Endothelial cell of umbilical vein (primary cell): ENCODE measurements at places on chromosomes 1 and 21.

GRCh38 chr1:156959414-156959813 lies 39.0 kb downstream of the LRRC71 start:
- peak; percentile 35 for DNase-seq
- no peak overlapping the region for H3K27ac ChIP-seq
- H3K36me3 ChIP-seq = peaks cover 12% of the 10 kb centered on the region
- H3K4me3 ChIP-seq = no peak overlapping the region
- peaks cover 6% of the 10 kb centered on the region for H3K4me1 ChIP-seq
- no peaks in the 10 kb centered on the region for H3K27me3 ChIP-seq

GRCh38 chr1:22626237-22627157 lies 9.9 kb upstream of the C1QA start:
- H3K36me3 ChIP-seq = no peaks in the 10 kb centered on the region
- no peak overlapping the region for H3K4me3 ChIP-seq
- H3K4me1 ChIP-seq = no peaks in the 10 kb centered on the region
- peaks cover 2% of the 10 kb centered on the region for H3K27me3 ChIP-seq
- DNase-seq = no peak

DNA sequence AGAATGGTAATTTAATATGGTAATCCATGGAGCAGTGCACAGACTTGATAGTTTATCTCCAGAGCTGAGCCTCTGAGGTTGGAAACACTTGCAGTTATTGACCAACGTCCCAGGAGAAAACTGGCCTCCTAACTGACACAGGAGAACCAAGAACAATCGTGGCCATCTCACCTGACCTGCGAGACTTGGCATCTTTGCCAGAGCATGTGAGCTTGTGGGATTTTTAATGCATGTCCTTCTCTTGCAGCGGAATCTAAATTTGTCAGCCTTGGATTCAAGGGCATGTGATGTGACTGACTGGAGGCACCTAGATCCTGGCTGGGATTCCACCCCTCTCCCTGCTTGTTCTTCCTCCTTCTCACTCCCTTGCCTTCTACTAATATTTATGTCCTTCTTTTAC lies 27.8 kb upstream of the SLC26A9 start:
- no peak overlapping the region for H3K27ac ChIP-seq
- H3K4me1 ChIP-seq = peaks cover 8% of the 10 kb centered on the region
- H3K36me3 ChIP-seq = no peaks in the 10 kb centered on the region
- DNase-seq = no peak
- H3K4me3 ChIP-seq = no peak overlapping the region

- peaks cover 22% of the 10 kb centered on the region for H3K4me1 ChIP-seq
- no peak overlapping the region for H3K4me3 ChIP-seq
- H3K27ac ChIP-seq = peak overlapping the region; percentile 62
- no peaks in the 10 kb centered on the region for H3K36me3 ChIP-seq
Observed at GRCh38 chr21:38839328-38840286, 33.9 kb downstream of the ETS2 start.

- no peaks in the 10 kb centered on the region for H3K27me3 ChIP-seq
- H3K27ac ChIP-seq = no peak overlapping the region
Observed at GRCh38 chr1:155006601-155007101, 4.0 kb downstream of the ZBTB7B start.

- no peaks in the 10 kb centered on the region for H3K36me3 ChIP-seq
- DNase-seq = peak; percentile 85
- peaks cover 35% of the 10 kb centered on the region for H3K4me1 ChIP-seq
Observed at GRCh38 chr1:203512848-203513584, 19.1 kb downstream of the OPTC start.

GRCh38 chr1:190175320-190175719 lies 302.3 kb downstream of the BRINP3 start:
- no peaks in the 10 kb centered on the region for H3K4me1 ChIP-seq
- H3K36me3 ChIP-seq = no peaks in the 10 kb centered on the region
- H3K27me3 ChIP-seq = no peaks in the 10 kb centered on the region
- no peak overlapping the region for H3K4me3 ChIP-seq
- no peak for DNase-seq
- no peak overlapping the region for H3K27ac ChIP-seq

- DNase-seq = no peak
- peaks cover 7% of the 10 kb centered on the region for H3K4me1 ChIP-seq
- no peaks in the 10 kb centered on the region for H3K27me3 ChIP-seq
- H3K36me3 ChIP-seq = no peaks in the 10 kb centered on the region
- no peak overlapping the region for H3K27ac ChIP-seq
Observed at GRCh38 chr1:154446292-154446691, 41.1 kb downstream of the IL6R start.

DNA sequence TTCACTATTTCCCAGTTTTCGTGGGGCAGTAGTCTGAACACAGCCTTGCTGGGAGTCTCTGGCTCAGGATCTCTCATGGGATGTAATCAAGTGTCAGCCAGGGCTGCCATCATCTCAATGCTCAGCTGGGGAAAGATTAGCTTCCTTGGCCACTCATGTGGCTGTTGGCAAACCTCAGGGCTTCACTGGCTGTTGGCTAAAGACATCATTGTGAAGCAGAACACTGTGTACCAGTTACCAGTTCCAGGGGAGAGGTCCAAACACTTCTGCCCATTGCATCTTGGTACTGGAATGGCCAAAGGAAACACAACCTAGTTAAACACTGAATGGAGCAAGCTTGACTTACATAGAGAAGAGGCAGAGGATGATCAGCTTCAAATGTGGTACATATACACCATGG lies 33.7 kb downstream of the AADACL4 start:
- DNase-seq = no peak
- no peaks in the 10 kb centered on the region for H3K27me3 ChIP-seq
- no peak overlapping the region for H3K27ac ChIP-seq
- H3K4me3 ChIP-seq = no peak overlapping the region
- no peaks in the 10 kb centered on the region for H3K4me1 ChIP-seq
- H3K36me3 ChIP-seq = no peaks in the 10 kb centered on the region

DNA sequence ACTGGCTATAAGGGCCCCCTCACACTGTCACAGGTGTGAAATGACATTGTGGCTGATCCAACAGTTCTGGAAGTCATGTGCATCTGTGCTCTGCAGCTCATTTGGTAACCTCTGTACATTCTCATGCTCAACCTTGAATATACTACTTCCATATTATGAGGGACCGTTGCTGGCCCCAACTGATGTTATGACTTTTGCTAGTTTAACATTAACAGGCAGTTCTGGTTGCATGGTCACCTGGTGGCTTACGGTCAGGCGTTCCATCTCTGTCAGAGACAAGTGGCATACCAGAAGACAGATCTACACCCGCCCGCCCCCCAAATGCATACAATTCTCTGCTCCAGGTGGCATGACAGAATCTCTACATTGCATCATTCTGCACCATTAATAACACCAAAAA lies 6.0 kb upstream of the DIP2A start:
- H3K27ac ChIP-seq = no peak overlapping the region
- H3K4me1 ChIP-seq = peaks cover 33% of the 10 kb centered on the region
- DNase-seq = no peak
- H3K27me3 ChIP-seq = no peaks in the 10 kb centered on the region
